ENCODE measurements at places on chromosomes 3 and 15. TPM values are rescaled to one million over a fixed set of nuclear protein-coding genes. Genes with fewer than 3 reads are reported as not detected.

The TMEM207 gene
- polyA plus RNA-seq = not detected

The BCL2A1 gene
- 2.7 TPM for polyA plus RNA-seq

The IL17RD gene
- 1.4 TPM for polyA plus RNA-seq

DNA sequence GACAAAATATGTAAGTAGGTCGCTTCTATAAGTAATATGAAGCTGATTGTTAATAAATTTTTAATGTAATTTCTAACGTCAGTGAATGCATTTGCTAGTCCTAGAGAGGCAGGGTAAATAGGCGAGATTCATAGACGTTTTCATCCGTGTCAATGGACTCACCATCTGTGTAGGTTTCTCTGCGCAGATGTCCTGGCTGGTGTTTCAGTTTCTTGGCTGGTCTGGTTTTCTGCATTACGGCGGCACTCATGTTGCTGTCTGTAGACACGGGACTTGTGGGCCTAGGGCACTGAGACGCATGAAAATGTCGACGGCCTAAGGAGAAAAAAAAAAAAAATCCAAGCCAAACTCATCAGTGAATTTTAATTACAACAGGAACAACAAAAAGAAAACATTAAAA is 1153.3 kb downstream of the ROBO1 start:
- DNase-seq = no peak

GRCh38 chr3:123819949-123820348 is 64.2 kb downstream of the MYLK start:
- no peak for DNase-seq

DNA sequence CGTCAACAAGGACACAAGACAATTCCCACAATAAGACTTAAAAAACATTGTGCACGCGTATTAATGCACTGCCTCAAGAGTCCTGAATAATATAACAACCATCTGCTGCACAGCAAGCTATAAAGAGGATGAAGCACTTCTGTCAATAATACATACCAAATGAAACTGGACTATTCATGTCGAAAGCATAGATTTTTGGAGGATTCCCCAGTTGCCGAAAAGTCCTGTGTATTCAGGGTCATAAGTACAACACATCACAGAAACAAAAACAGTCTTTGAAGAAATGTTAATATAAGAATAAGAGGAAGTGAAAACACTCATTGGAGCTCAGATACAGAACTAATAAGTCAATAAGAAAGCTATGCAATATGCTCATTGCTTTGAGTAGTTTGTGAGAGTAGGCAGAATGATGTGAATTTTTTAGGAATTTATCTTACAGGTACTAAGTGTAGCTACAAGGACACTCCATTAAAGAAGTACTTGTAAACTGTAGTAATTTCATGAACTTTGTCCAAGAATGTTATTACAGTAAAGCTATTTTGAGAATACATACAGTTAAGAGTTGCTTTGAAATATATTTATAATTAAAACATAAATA is 31.6 kb downstream of the CBLB start:
- DNase-seq = no peak

GRCh38 chr15:78301828-78302227 is 2.4 kb upstream of the SKIC8 start:
- DNase-seq = no peak
